Activated T-helper 1 cell treated with Interleukin-2 at 50 U/mL for 16 hours (primary cell): ENCODE measurements at places on chromosomes 13 and 19.

- DNase-seq: no peak
Observed at GRCh38 chr19:46478356-46478986, 7.1 kb upstream of the PNMA8A start.

DNA sequence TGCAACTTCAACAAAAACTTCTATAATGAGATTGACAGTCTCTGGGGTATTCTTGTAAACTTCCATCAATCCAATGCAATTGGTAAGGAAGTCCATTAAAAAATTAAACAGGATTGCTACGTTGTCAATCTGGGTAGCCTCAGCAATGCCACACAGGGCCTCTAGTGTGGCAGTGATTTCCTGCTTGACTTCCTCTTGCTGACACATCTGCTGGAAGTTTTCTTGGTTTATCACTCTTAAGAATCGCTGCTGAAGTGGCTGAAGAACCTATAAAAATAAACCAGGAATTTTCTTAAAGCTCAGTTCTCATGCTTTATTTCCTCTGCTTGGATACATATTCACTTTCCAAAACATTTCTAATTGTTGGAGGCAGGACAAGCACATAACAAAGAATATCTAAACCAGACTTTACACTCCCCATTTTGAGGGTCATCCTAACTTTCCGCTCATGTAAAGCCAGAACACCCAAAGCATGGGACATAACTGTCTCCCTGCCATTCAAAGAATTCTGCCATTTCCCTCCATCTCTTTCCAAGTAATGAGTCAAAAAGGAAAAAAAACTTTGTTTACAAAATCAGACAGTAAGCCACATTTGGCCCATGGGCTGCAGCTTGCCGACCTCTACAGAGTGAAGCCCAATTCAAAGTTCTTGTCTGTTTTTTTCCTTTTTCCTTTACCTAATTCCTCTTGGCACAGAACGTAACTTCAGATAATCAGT lies 23.2 kb upstream of the EEF1AKMT1 start:
- DNase-seq: no peak

- peak; percentile 52 for DNase-seq
Observed at GRCh38 chr19:35030257-35031071, at the start of gene SCN1B. Gene SCN1B, plus strand, starts transcription at chr19:35030470. Its CDS starts 351 bp downstream, at chr19:35030821.

DNA sequence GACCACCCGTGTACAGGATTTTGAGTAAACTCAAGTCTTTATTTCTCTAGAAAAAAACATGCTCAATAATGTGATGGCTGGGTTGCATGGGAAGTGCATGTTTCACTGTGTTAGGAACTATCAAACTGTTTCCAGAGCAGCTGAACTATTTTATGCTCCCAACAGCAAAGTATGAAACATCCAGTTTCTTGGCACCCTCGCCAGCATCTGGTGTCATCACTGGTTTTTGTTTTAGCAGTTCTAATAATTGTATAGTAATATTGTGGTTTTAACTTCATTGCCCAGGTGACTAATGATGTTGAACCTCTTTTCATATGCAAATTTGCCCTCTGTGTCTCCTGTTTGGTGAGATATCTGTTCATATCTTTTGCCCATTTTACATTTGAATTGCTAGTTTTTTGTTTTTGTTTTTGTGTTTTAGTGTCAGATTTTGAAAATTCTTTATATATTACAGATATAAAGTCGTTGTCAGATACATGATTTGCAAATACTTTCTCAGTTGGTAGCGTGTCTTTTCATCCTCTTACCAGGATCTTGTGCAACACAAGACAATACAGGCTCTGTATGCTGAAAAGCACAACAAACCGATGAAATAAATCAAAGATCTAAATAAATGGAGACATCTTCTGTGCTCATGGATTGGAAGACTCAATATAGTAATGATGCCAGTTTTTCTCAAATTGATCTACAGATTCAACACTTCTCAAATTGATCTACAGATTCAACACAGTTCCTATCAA lies 87.8 kb downstream of the IPO5 start:
- DNase-seq: no peak

DNA sequence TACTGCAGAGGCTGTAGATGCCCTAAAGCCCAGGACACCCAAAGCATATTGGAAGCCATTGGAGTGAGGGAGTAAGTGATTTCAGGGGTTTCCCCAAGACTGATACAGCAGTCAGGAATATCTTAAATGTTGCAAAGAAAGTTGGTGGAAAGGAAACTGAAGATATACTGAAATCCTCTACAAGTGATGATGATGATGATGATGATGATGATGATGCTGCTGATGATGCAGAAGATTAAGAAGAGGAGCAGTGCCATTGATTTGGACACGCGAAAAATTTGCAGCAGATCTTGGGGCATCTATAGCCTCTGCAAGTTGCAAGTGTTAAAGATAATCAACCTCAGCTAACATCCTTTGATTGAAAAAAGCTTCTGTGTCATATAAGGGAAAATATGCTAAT lies 23.8 kb downstream of the ZNF44 start:
- no peak for DNase-seq

GRCh38 chr19:15419413-15420025 lies 731 bp upstream of the AKAP8L start:
- no peak for DNase-seq

- DNase-seq: no peak
Observed at GRCh38 chr13:83449668-83450395, 432.4 kb downstream of the SLITRK1 start.

DNA sequence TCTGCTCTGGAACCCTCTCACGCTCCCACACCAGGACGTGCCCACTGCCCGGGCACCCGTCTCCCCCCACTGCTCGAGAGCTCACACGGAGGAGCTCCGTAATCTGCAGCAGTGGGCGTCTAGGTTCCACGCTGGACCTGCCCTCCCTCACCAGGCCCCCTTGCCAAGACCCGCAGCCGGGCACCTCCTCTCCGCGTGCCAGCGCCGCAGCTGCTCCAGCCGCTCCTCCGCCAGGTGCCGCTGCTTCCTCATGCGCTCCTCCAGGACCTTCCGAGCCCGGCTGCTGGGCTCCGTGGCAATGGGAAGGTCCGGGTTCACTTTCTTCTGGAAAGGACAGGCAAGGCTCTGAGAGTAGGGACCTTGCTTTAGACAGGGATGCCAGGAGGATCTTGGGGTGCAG lies 35.0 kb upstream of the MATK start:
- no peak for DNase-seq

DNA sequence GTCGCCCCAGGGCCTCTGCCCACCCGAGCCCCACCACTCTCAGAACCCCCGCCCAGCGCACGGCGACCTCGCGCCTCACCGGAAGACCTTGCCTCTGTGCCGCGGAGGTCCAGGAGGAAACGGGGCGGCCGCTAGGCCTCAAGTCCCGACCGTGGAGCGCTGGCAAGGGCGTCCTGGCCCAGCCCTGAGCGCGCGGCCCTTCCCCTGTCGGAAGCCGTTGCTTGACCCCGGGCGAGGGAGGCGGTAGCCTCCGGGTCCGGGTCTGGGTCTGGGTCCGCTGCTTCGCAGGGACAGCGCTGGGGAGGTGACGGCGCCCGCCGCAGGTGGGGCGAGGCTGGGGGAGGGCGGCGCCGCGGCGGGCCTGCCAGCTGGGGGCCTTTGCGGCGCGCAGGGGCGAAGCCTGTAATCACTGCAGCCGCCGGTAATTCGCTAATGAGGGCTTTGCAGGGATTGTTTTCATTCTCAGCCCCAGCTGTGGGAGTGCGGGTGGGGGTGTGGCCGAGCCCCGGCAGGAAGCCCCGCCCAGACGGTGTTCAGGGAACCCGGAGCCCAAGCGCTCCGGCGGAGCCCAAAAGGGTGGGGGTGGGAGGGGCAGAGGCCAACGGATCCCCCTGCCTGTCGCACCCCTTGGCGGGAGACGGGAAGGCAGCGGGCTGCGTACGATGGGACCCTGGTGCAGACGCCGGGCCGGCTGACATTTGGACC lies 8.6 kb downstream of the C19orf25 start:
- peak; percentile 63 for DNase-seq

- DNase-seq: no peak
Observed at GRCh38 chr13:34347784-34348573, 530.0 kb downstream of the RFC3 start.

DNA sequence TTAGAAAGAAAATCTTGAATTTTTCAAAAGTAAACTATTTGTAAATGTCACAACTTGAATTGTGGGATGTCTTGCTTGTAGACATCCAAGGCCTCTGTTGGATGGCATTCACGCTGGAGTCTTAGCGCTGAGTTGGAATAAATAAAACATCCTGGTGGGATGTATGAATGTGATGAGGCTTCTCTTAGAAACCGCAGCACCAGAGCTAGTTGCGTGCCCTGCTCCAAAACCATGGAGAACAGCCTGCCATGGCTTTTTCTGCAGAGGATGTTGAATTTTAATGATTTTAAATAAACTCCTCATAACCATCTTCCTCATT lies 70.4 kb downstream of the DPY19L3 start:
- DNase-seq: no peak

DNA sequence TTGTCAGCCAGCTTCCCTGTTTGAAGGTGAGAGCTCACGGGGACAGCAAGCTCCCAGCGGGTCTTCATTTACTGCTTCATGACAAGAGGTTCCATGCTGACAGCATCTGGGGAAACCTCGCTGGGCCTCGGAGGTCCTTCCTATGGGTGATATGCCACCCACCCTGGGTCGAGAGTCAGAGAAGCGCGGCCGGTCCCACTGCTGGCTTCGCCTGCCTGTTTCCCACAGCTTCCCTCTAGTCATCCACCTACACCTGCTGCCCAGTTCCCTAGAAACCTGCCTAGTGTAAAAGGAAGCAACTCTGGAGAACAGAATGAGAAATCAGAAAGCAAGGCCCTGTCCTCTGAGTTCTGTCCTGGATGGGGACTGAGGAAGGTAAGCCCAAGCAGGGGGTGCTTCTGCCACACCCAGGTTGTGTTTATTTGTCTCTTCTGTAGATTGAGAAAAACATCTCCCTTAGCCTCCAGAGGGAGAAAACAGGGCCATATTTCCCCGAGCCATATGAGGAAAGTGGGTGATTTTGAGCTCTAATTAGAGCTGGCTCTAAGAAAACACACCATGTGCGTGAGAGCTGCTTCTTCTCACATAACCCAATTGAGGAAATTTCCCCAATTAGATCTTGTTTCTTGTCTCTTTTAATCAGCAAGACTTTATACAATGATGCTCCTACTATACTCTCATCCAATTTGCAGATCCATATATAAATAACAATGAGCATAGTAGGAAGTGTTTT lies 504.3 kb downstream of the IRS2 start:
- no peak for DNase-seq
